HT-29 (cell line): ENCODE measurements at places on chromosomes 3 and 15.

DNA sequence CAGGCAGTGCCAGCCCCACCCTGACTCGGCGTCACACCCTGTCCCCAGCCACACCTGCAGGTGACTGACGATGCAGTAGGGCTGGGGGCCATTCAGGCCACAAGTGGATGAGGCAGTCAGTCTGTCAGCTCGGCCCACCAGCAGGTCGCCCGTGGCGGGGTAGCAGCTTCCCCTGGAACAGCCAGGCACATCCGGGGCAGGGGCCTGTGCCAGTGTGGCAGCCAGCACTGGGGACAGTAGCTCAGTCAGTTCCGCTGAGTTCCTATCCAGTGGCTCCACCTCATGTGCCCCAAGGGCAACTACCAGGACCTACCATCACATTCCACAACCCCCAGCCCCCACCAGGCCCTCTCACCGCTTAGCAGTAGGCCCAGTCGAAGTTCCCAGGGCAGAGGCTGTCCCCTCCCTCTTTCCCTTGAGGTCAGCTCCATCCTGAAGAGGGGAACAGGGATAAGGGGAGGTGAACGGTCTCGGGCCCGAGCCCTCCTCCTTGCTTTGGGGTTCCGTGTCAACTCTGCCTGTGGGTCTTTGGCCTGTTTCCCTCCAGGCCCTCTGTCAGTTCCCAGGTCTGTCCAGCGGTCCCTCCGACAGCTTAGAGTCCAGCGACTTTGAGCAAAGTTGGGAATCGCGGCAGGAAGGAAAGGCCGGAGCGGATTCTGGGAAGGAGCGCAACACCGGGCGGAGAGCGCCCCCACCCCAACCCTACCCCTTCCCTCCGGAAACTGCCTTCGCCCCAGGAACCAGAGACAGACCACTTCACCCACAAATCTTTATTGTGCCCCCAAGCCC is at the start of gene LAMB2:
LAMB2 (minus strand) TSS at position 614 of the 789 bp plus-strand sequence; CDS start at position 431, 183 bp downstream.
- DNase-seq, result peak; percentile 52

GRCh38 chr3:58535531-58536500 is 1.2 kb downstream of the ACOX2 start:
- no peak for DNase-seq

- DNase-seq, result peak; percentile 59
Measured at GRCh38 chr3:69181592-69182211, 59.3 kb upstream of the LMOD3 start.

DNA sequence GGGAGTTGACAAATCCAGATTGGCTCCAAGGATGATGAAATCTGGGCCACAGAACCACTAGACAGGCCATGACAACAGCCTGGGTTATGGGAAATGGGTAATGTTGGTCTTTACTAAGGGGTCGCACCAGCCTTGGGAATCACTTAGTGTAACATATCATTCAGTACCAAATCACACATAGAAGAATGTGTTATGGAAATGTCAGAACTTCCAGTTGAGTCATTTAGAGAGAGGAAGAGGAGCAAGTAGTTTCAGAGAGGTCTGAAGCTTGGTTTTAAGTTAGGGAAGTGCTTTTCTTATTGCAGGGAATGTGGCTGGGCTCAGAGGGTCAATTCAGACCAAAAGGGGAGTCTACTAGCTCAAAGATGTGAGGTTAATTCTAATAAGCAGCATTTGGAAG is 241.6 kb upstream of the ZPLD1 start:
- DNase-seq, result no peak

DNA sequence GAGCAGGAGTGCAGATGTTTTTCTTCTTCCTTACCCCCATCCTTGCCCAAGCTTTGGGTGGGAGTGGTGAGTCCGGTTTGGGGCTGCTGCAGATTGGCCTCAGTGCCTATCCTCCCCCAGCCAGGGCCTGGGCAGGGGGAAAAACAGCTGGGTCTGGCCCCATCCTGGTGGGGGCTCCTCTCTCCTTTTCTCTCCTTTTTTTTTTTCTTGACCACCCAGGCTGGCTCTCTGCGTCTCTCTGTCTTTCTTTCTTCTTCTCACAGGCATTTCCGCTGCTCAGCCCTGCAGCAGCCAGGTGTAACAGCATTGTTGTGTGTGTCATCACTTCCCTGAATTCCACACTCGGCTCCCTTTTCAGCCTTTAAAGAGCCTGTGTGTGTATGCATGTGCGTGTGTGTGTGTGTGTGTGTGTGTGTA is 2.0 kb downstream of the FOXL2NB start:
- DNase-seq, result no peak

- DNase-seq, result no peak
Measured at GRCh38 chr3:28068342-28068741, 173.1 kb upstream of the CMC1 start.

DNA sequence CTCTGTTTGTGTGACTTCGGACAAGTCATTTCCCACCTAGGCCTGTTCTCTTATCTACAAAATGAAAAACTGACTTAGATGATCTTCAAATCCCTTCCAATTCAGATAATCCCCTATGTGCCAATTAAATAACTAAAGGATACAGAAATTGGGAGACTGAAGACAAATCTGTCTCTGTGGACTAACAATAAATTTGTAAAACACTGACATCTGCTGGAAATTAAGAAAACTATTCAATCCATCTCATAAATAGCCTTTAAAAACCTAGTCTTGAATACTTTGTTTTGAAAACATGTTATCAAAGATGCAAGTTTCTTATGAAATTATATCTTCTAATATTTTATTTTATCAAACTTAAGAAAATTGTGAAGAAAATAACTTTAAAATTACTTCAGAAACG is 38.3 kb downstream of the MTHFS start:
- no peak for DNase-seq

DNA sequence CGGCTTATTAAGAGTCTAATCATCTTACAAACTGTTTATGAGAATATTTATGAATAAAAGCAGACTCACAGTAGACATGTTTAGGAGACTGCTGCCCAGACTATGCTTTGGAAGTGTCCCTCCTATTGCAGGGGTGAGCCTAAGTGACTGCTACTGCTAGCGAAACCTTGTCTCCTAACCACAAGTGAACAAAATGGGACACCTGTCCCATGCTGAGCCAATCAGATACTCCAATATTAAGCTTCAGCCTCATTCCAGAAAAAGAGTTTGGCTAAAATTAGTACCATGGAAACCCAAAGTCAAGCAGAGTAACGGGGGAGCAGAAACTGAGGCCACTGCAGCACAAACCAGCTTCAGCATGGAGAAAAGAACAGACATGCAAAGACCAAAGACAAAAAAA is 4.6 kb downstream of the DENND6A start:
- no peak for DNase-seq

DNA sequence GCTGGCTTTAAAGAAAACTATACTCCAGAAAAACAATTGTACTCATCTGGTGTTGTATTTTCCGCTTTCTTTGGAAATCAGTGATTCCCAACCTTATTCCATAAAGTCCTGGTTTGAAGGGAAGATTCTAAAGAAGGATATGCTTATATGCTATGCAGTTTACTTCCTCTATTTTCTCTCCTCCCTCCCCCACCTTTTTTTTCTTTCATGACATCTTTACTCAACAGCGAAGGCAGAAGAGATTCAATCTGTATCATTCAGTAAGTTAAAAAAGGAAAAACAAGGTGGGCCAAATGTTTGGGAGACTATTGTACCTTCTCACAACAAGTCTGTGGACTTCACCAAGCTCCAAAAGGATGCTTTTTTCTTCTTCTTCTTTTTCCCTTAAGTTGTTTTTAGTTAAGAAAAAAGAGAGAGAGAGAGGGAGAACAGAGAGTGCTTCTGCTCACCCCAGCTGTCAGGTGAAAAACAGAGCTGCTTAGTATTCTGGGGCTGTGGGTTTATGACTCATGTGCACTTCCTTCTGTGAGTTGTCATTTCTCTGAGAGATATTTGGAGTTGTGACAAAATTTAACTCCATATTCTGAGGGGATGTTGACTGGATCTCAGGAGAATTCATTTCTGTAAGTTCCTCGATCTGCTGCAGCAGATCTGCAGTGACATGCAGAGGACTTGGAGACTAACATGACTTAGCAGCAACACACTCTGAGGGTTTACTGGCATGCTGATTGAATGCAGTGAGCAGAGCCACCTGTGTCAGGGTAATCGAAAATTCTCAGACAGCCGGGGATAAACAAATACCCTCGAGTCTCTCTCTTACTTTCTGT is 70.7 kb downstream of the SSR3 start:
- peak; percentile 10 for DNase-seq

GRCh38 chr15:27990521-27991515 is 108.3 kb downstream of the OCA2 start:
- no peak for DNase-seq

- DNase-seq, result no peak
Measured at GRCh38 chr3:108420926-108421325, 89.5 kb downstream of the MYH15 start.

DNA sequence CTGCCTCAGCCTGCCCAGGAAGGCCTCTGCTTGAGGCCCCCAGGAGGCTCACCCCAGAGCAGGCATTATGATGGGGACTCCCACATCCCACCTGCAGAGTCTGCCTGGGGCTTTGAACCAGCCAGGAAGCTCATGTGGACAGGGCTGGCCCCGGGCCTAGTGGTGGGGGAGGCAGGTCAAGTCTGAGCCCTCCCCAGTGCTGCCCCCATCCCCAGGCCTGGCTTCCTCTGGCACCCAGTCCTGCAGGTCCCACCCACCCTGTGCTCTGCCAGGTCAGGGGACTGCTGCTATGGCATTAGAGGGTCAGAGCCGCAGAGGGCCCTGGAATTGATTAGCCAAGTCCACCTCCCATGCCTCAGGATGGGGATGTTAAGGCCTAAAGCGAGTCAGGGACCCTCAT is 17.6 kb upstream of the VPS33B start:
- DNase-seq, result no peak

GRCh38 chr3:22175947-22176346 is 424.9 kb upstream of the ZNF385D start:
- DNase-seq, result no peak

GRCh38 chr3:8988791-8989558 is 25.7 kb upstream of the RAD18 start:
- no peak for DNase-seq

DNA sequence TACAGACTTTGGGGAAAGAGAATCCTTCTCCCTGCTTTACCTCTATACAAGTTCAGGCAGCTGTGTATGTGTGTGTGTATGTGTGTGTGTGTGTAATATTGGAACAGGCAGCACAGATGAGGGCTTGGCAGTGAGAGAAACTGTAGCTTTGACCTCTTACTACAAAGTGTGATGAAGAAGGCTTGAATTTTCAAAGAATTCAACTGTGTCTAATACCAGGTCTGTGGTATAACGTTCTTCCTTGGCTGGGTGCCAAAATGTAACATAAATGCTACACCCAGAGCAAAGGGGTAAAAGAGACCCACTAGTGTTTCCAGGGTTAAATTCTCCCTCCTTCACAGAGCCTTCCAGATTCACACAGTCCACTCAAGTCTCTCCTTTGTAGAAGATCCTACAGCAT is 51.1 kb downstream of the CHST2 start:
- DNase-seq, result no peak

- DNase-seq, result no peak
Measured at GRCh38 chr15:85354461-85354860, 25.9 kb upstream of the AKAP13 start.

DNA sequence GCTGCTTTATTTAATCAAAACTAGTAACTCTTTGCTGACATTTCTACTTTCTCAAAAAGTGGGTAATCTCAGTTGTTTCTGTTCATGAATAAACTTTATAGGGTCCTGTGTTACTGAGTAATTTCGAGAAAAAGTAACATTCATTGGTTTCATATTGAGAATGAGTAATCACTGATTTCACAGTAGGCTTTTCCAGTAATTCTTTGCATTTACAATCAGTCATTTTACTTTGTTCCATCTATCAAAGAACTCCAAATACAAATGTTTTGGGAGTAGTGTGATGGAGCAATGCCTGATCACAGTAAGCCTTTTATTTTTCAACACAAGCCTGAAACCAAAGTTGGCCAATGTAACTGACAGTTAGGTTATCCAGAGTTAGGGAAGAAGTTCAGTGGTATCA is 353.6 kb downstream of the ULK4 start:
- DNase-seq, result no peak

- peak; percentile 64 for DNase-seq
Measured at GRCh38 chr3:194056731-194057415, 79.1 kb upstream of the HES1 start.

- no peak for DNase-seq
Measured at GRCh38 chr3:73677336-73678024, 52.7 kb upstream of the PDZRN3 start.

- no peak for DNase-seq
Measured at GRCh38 chr15:74050556-74051234, 31.7 kb downstream of the GOLGA6A start.
